ENCODE measurements at places on chromosomes 4 and X. TPM values are rescaled to one million over a fixed set of nuclear protein-coding genes. Genes with fewer than 3 reads are reported as not detected.

GRCh38 chr4:27223326-27223725 is 362.7 kb downstream of the STIM2 start:
- no peak for DNase-seq

DNA sequence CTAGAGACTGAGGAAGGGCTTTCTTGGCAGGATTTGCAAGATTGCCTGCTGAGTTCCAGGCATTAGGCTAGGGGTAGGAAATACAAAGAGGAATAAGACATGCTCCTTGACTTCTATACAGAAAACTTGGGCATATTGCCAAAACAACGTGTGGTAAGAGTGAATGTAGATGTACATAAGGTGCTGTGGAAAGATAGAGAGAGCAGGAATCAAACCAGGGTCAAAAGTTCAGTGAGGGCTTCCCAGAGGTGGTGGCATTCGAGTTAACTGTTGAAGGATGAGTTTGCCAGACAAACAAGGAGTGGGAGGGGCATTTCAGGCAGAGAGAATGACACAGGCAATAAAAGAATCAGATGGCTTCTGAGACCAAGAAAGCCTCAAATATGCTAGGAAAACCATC is 187.9 kb downstream of the KDR start:
- no peak for DNase-seq

DNA sequence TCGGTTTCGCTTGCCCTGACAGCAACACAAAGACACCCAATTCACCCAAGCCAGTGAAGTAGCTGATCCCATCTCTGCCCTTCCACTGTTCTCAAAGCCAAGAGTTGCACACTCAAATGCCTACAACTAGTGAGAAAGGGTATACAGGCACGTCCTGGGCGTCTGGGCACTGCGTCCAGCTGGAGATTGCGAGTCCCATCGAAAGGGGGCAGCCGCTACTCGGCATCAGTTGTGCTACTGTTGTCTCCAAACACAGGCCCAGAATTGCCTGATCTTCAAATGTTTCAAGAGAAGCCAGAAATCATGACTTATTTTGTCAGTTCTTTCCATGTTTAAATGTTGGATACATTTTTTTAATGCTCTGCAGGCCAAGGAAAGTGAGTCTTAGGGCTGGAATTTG is 487.8 kb downstream of the BCOR start:
- no peak for DNase-seq

DNA sequence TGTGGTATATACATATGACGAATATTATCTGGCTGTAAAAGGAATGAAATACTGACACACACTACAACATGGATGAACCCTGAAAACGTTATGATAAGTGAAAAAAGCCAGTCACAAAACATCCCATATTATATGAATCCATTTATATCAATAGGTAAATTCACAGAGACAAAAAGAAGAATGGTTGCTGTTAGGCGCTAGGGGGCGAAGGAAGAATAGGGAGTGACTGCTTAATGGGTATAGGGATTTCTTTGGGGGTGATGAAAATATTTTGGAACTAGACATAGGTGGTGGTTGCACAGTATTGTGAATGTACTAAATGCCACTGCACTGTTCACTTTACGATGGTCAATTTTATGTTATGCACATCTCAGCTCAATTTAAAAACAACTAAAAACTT is 96.4 kb upstream of the EGFL6 start:
- no peak for DNase-seq

DNA sequence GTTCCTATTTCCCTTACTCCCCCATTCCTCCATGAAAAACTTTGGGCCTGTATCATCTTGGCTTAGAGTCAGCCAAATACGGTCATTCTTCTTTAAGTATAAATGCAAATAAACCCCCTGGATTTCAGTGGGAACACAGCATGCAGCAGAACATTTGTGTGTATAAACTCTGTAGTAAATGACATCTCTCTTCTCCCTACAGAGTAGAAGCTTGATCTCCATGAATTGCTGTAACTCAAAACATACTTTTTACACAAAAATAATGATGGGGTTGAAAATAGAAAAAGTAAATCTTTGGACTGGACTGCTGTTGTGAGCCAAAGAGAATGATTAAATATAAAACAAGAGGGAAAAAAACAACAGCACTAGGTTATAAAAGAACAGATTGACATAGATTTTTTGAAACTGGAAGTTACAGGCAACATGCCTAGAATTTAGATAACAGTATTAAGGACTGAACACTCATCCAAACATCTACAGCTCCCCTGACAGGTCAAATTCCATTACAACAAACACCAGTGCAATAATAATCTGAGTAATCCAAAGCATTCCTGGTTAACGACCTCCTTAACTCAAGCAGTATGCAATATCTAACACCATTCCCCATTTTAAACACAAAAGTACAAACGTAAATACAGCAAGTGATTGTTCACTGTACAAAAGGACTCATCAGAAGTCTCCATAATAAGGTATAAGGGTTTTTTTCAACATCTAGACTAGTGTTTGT is 30.7 kb downstream of the TSPAN5 start:
- DNase-seq = no peak

- no peak for DNase-seq
Observed at GRCh38 chr4:105280338-105281123, 133.9 kb downstream of the TET2 start.

GRCh38 chr4:166198041-166198440 is 325.0 kb downstream of the TLL1 start:
- DNase-seq = no peak

DNA sequence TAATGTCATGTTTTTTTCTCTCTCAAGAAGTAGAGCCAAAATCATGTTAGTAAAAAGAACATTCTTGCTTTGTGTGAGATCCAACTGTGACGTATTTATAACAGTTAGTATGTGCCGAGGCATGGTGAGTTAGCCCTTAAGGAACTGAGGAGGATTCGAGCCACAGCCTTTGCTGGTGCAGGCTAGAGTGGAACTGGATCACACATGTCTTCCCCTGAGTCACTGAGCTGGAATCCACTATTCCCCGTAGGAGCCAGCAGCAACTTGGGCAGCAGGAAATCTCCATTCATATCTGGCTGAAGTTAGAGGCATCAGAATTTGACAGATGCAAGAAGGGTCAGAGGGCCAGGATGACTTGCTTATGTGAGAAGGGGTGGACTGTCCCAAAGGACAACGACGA is 144.6 kb upstream of the KIT start:
- DNase-seq = peak; percentile 38

SRPX gene
- 45.2 TPM for total RNA-seq

DUSP9 gene
- total RNA-seq = 0.10 TPM

GLOD5 gene
- not detected for total RNA-seq

MAGEA11 gene
- not detected for total RNA-seq

Data from left ventricle myocardium superior (tissue), 1 donor.